ENCODE measurements at places on chromosomes 11 and 22.

DNA sequence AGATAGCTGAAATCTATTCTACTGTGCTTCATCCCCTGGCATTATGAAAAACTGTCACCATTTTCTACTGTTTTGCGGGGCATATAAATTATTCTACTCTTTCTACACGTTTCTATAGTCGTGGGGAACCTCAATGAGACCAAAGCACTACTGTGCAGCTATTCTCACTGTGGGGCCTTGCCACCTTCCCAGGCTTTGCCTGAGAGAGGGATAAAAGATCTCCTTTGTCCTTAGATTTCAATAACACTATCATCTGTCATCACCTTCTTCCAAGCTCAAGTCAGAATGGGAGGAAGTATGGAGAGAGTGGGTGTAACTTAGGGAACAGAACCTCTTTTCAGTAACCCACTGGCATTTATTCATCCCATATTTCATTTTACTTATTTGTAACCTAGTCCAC is 1462.1 kb upstream of the RAG2 start:
- DNase-seq, result no peak

DNA sequence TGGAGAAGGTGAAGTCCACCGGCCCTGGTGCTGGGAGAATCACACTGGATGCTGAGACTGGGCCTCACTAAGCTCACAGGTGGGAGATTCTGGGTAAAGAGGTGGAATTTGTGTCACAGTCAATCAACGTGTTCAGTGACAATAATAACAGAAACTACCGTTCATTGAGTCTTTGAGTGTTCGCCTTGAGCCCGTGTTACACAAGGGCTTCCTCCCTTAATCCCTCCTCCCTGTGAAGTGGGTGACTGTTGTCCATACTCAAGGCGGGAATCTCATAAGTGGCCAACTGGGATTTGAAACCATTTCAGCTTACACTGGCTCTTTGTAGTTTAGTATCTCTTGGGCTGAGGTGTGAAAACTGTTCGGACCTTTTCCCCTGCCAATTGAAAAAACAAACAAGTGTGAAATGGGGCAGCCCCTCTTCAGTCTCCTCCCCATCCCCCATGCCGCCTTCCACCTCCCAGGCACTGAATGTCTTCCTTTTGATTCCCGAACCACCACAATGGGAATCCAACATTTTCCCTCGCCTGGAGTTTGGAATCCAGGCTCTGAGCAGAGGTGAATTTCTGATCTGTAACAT is 502.4 kb downstream of the MIAT start:
- no peak for DNase-seq

GRCh38 chr22:37014415-37014806 is 4.8 kb downstream of the TST start:
- no peak for DNase-seq

DNA sequence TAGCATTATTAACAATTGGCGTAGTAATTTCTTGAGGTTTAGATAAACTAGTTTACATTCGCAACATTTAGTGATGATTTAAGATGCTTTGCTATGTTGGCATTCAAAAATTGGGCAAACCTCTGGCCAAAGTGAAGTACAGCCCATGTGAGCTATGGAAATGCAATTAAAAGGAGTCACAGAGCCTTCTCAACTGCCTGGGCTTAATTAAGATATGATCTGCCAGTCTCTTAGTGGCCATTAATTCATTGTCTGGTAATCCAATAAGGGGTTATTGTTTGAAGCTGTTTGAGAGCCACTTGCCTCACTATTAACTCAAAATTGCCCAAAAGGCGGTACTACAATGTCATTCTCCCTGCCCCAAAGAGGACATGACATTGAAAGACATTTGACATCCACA is 608.9 kb downstream of the NTM start:
- DNase-seq, result no peak

DNA sequence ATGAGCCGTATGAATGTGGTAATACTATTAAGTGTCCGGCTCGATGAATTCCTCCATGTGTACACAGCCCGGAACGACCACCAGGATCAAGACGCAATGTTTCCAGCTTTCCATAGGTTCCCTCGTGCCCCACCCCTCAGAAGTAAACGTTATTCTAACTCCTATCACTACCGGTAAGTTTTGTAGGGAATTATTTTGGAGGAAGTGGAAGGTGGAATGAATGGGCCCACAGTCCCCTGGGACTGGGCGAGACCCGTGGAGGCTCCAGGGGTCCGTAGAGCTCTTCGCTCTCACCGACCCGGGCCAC is 720 bp upstream of the FAR1 start:
- no peak for DNase-seq

- DNase-seq, result no peak
Observed at GRCh38 chr11:68140496-68141245, 19.5 kb upstream of the CHKA start.

DNA sequence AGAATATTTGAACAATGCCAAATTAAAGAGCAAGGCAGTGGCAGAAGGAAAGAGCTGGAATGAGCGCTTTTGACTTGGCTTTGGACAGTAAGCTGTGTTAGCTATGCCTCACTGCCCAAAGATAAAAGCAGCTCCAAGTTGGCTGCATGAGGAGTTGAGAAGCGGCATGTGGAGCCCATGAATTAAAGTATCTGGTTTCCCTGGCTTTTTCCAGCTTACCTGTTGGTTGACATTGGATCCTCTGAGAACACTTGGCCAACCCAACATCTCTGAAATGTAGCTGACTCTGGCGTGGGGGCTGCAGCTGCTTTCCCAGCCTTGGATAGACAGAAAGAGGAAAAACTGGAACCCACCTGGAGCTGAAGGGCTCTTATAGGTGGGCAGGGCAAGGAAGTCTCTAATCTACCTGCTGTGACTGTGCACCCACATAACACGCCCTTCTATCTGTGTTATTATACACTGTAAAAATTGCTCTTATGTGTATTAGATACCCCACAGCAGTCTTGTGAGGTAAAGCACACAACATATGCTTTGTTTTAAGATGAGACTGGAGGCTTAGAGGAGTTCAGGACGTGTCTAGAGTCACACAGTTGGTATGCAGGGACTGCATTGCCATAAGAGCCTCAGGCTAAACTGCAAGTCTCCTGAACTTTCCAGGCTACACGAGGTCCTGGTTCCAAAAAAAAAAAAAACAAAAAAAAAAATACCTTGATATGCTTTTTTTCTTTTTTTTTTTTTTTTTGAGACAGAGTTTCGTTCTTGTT is 5.8 kb downstream of the UBASH3B start:
- DNase-seq, result peak; percentile 92

DNA sequence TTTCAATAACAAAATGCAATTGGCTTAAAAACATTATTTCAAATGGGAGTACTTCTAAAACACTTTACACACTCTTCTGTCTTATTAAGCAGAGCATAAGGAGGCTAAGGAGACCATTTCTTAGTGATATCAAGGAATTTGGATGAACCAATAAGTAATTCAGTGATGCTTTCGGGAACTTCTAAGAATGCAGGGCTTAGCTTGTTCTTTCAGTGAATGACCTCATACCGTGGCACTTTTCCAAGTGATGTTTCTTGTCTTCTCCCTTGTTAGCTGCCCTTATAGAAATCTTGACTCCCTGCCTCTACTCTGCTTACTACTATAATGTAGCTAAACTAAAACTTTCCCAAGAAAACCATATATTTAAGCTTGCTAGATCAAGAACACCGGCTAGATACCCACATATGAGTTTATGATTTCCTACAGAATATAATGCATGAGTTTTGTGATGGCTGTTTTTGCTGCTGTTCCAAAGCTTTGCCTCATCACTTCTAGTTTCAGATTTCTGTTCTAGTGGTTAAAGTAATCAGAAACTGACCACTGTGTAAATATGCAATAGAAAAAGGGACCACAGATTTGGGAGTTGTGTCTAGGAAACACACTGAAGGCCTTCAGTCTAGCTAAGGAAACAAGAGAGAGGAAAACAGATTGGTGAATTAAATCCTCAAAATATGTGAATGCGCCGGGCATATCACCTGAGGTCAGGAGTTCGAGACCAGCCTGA is 37.5 kb upstream of the STK33 start:
- peak; percentile 84 for DNase-seq

- peak; percentile 42 for DNase-seq
Observed at GRCh38 chr22:35540595-35541253, at the start of gene RASD2. Gene RASD2, plus strand, starts transcription at chr22:35540831. Its CDS starts 5,979 bp downstream, at chr22:35546810.

GRCh38 chr22:37199760-37200108 is 11.7 kb upstream of the C1QTNF6 start:
- no peak for DNase-seq

- DNase-seq, result no peak
Observed at GRCh38 chr11:89536926-89537325, 45.8 kb upstream of the NOX4 start.

GRCh38 chr22:17205432-17205831 is 13.8 kb downstream of the ADA2 start:
- no peak for DNase-seq

GRCh38 chr11:8839306-8839956 is 71.6 kb upstream of the AKIP1 start:
- peak; percentile 15 for DNase-seq

GRCh38 chr11:44766112-44766971 is 39.6 kb downstream of the TSPAN18 start:
- DNase-seq, result peak; percentile 63

DNA sequence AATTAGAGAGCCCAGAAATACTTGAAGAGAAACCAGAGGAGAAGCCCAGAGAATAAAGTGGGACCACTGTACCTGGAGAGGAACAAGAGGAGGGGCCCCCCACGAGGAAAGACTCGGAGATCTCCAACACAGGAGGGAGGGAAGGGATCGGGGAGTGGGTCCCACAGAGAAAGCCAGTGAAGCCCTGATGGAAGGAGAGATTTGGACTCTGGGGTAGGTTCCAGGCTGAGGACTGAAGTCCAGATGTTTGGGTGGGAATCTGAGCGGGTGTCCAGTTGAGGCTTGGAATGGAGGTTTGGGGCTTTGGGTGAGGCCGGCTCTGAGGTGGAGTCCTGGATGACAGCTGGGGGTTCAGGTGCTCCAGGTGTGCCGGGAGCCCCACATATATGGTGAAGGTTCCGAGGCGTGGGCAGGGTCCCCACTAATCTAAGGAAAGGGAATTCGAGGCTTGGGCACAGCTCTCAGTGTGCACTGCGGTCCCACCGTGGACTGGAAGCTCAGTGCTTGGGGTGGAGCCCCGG is 32.6 kb downstream of the PDE2A start:
- no peak for DNase-seq

DNA sequence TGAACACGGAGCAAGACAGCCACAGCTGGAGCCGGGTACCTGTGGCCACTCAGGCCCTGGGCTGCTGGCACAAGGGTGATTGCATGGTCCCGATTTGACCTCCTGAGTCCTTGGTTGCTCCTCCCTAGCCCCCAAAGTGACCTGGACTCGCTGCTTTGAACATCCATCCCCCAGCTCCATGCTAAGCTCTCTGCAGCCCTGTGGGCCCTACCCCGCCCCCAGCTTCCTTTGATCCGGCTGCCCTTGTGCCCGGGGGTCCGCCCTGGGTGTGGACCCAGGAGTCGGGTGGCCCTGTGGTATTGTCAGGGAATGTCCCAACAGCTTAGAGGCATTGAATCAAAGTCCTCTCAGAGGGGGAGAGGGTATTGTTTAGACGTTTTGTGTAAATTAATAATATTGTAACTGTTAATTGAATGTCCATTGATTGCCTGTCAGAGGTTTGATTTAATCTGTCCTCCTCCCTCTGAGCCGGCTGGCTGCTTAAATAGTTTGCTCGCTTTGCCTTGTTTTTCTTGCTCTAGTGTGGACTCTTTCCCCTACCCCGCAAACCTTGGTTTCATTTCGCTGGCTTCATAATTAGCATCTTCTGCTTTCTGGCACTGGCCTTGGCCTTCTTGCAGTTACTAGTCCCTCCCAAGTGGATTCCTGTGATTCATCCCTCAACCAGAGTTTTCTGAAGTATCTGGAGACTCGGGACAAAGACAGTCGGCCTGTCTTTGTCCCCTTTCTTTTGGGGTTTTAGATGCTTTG is 20.7 kb downstream of the GRIK4 start:
- peak; percentile 66 for DNase-seq

GRCh38 chr22:35638410-35638809 is 9.8 kb upstream of the APOL6 start:
- peak; percentile 92 for DNase-seq

DNA sequence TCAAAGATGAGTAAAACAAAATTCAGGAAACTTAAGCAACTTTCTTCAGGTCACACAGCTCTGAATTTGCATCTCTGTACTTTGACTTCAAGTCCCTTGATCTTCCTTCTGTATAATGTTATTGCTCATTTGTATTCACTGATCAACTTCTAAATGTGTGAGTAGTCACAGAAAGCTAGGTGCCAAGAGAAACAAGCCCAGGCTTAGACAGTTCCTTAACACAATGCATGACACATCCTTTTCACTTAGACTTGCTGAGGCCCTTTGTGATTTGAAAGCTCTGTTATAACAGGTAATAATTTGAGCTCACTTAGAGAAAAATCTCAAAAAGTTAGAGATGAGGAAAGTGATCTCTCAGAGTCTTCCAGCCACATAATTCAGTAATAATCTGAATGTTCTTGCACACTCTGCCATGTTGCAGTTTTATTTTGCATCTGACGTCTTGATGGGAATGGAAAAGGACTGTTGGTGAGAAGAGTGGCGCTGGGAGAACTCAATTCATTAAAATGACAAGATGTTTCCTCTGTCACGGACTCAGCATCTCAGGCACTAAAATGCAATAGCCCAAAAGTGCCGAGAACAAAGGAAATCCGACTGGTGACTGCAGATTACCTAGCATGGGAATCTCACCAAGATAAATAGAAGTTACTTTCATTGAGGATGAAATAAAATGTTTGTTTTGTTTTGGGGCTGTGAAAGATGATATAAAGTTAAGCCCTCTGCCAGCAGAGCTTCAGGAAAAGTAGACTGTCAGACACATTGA is 665.3 kb downstream of the OPCML start:
- DNase-seq, result no peak

DNA sequence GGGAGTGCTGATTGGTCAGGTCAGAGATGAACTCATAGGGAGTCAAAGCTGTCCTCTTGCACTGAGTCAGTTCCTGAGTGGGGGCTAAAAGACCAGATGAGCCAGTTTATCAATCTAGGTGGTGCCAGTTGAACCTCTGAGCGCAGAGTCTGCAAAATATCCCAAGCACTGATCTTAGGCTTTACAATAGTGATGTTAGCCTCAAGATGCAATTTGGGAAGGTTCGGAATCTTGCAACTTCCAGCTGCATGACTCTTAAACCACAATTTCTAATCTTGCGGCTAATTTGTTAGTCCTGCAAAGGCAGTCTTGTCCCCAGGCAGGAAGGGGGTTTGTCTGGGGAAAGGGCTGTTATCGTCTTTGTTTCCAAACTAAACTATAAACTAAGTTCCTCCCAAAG is 92.3 kb upstream of the PARVA start:
- DNase-seq, result peak; percentile 76

GRCh38 chr22:24140357-24140756 is 40.9 kb upstream of the SUSD2 start:
- DNase-seq, result no peak
